ENCODE measurements at places on chromosomes 6 and 20.

- H3K27ac ChIP-seq: no peak overlapping the region
- no peaks in the 10 kb centered on the region for H3K27me3 ChIP-seq
- peaks cover 5% of the 10 kb centered on the region for H3K36me3 ChIP-seq
- no peak for DNase-seq
Observed at GRCh38 chr6:149830731-149831307, 33.3 kb downstream of the LRP11 start.

GRCh38 chr20:444862-445426 is 17.4 kb downstream of the TBC1D20 start:
- DNase-seq: no peak
- H3K27ac ChIP-seq: no peak overlapping the region
- H3K27me3 ChIP-seq: no peaks in the 10 kb centered on the region
- H3K4me3 ChIP-seq: no peak overlapping the region

DNA sequence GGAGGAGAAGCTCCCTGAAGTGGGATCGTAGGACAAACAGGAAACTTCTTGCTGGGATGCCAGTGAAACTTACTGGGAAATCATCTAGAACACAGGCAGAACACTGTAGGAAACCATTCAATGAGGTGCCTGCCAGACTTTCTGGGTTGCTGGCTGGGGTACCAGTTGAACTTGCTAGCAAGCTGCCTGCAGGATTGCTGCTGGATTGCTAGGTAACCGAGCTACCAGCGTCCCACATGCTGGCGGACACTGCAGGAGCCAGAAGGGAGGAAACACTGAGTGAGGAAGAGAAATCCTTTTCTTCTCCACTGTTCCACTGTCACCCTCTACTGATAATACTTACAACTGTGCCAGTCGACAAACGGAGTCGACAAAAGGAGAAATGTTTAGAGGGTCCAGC is 91.3 kb upstream of the SLC35B3 start:
- DNase-seq: no peak
- H3K27me3 ChIP-seq: no peaks in the 10 kb centered on the region
- no peaks in the 10 kb centered on the region for H3K36me3 ChIP-seq
- H3K27ac ChIP-seq: no peak overlapping the region

DNA sequence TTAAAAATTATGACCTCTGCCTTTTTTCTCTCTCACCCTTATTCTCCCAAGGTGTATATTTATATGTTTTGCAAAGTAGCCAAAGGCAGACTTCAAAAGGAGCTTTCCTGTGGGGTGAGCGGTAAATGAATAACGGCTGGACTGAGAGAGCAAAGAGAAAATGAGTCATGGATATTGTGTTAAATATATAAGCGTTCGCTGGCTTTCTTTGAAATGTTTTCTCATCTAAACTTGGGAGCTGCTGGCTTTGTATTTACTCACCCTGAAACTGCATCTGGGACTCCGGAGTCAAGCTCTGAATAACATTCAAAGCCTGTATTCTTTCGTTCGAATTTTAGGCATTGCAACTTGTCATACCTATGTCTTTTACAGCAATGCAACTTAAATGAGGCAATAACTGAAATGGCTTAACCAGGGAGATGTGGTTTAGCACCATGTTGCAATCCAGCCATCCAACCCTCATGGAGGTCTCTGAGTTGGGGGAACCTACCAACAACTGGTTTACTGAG is 32.0 kb downstream of the ATXN1 start:
- H3K4me3 ChIP-seq: no peak overlapping the region
- no peaks in the 10 kb centered on the region for H3K4me1 ChIP-seq
- H3K27ac ChIP-seq: no peak overlapping the region
- no peak for DNase-seq
- H3K36me3 ChIP-seq: no peaks in the 10 kb centered on the region

GRCh38 chr6:142323377-142323776 is 21.6 kb downstream of the ADGRG6 start:
- H3K36me3 ChIP-seq: no peaks in the 10 kb centered on the region
- no peaks in the 10 kb centered on the region for H3K4me1 ChIP-seq
- DNase-seq: no peak

GRCh38 chr6:68892452-68892851 is 257.4 kb downstream of the ADGRB3 start:
- DNase-seq: no peak
- H3K4me3 ChIP-seq: no peak overlapping the region
- H3K27me3 ChIP-seq: no peaks in the 10 kb centered on the region

DNA sequence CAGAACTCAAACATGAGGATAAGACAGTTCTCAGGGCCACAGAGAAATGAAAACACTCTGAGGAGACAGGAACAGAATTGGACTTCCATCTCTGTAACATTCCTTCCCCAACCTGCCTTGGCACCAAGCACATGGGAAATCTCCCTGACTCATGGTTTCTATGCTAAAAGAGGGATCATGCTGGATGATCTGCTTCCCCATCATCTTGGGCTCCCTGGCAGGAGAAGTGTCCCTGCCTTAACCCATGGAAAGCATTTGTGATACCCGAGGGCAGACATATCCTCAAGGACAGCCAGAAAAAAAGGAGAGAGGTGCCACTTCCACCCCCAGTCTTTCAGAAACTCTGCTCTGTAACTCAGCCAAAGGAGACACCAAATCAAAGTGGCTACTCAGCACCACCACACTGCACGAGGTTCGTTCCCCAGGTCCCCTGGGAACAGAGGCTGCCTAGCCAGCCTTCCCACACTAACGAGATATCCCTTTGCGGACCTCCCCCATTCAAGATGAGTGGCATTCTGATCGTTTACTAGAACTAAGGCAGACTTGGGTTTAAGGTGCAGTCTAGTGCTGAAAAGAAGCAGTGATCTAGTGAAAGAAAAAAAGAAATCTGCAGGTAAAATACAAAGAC is 34.8 kb downstream of the BLOC1S5 start:
- H3K4me1 ChIP-seq: peaks cover 3% of the 10 kb centered on the region
- H3K27me3 ChIP-seq: no peaks in the 10 kb centered on the region
- no peak overlapping the region for H3K27ac ChIP-seq
- no peak overlapping the region for H3K4me3 ChIP-seq
- H3K36me3 ChIP-seq: peaks cover 14% of the 10 kb centered on the region

All from H9 (cell line).